ENCODE measurements at places on chromosomes 1 and 21. TPM values are rescaled to one million over a fixed set of nuclear protein-coding genes. Genes with fewer than 3 reads are reported as not detected.

OR2L13 gene
- not detected for total RNA-seq

SIM2 gene
- 0.50 TPM for total RNA-seq

CHD5 gene
- 0.13 TPM for total RNA-seq

MX2 gene
- total RNA-seq, result not detected

RGSL1 gene
- not detected for total RNA-seq

TRAF5 gene
- total RNA-seq, result 12.9 TPM

IGSF21 gene
- total RNA-seq, result not detected

DNA sequence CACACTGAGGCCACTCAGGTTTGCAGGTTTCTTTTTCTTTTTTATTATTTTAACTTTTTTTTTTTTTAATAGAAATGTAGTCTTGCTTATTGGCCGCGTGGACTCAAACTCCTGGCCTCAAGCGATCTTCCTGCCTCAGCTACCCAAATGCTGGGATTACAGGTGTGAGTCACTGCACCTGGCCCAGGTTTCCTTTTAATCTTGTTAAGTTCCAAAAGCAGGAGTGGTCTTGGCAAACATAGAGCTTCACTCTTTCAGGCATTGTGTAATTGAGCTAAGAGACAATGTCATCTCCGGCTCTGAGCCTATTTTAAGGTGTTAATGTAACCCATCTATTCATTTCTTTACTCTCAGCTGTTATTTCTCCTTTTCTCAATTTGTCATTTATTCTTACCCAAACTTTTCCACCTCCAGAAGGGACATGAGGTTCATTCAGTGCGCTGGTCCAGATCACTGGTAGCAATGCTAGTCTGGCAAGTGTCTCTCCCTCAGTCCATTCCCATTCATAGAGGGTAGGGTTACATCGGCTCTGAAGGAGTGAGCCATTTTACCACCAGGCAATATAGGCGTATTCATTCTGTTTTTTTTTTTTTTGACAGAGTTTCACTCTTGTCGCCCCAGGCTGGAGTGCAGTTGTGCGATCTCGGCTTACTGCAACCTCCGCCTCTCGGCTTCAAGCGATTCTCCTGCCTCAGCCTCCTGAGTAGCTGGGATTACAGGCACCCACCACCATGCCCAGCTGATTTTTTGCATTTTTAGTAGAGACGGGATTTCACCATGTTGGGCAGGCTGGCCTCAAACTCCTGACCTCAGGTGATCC is 11.3 kb upstream of the MFSD2A start:
- no peak for DNase-seq

DNA sequence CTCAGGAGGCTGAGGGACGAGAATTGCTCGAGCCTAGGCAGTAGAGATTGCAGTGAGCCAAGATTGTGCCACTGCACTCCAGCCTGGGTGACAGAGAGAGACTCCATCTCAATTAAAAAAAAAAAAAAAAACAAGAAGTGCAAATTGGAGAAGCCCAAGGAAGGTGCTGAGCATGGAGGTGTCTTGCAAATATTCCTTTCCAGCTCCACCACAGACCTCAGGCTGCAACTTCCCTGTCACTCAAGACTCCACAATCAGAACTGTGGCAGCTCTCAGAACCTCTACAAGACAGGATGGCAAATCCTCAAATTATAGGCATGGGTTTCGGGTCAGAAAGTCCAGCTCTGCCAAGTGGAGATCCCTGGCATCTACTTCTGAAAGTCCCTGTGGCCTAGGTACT is 104.4 kb upstream of the TIAM1 start:
- DNase-seq, result no peak

GRCh38 chr1:155188268-155188667 is 14.6 kb downstream of the TRIM46 start:
- no peak for DNase-seq

DNA sequence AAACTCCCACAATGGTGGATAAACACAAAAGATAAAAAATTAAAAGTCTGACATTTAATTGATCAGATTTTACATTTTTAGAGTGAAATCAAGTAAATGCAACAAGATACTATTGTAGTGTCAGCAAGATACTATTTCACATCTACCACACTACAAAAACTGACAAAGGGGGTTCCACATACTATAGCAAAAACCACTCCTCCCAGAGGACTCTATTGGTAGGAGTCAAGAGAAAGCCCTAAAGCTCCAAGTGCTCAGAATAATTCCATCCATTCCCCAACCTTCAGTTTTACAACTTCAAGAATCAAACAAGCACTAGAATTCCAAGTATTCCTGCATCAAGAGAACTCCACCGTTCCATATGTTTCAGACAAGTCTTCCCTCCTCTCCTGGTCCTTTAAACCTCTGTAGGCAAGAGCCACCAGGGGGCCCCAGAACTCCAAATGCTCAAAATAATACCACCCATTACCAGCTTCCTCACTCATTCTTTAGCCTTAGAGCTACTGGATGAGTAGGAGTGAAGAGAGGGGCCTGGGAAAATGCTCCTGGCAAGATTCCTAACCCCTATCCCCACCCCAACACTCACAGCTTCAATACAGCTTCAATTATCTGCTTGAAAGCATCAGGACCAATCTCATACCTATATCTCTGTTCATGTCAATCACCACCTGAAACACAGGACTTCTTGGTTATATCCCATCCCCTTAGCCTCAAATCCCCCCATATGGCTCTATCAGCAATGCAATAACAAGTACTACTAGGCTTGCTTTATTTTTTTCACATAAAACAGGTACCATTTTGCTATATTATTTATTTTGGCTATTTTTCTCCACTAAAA is 9.9 kb downstream of the TOR1AIP2 start:
- DNase-seq, result peak; percentile 80

- DNase-seq, result no peak
Measured at GRCh38 chr1:48000883-48001282, 3.7 kb upstream of the TRABD2B start.

- DNase-seq, result no peak
Measured at GRCh38 chr1:96424877-96425276, 296.7 kb upstream of the PTBP2 start.

DNA sequence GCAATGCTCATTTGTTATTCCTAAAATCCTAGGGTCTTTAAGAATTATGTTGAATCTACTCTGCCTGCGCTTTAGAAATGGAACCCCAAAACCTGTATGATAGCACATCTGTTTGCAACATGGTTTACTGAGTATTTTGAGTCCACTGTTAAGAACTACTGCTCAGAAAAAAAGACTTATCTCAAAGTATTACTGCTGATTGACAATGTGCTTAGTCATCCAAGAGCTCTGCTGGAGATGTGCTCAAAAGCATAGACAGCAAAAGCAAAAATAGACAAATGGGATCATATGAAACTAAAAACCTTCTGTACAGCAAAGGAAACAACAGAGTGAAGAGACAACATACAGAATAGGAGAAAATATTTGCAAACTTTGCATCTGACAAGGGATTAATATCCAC is 107.0 kb downstream of the CTH start:
- DNase-seq, result no peak

- no peak for DNase-seq
Measured at GRCh38 chr1:38512789-38513188, 346.8 kb downstream of the RRAGC start.

Data from SK-MEL-5 (cell line).